ENCODE measurements at places on chromosomes 2 and 18.

GRCh38 chr2:224650815-224651439 is 65.2 kb downstream of the CCDC195 start:
- peak; percentile 57 for DNase-seq

- peak; percentile 40 for DNase-seq
These were observed 5.8 kb downstream of the FZD7 start for GRCh38 chr2:202039278-202040078.

- peak; percentile 7 for DNase-seq
These were observed 10.9 kb downstream of the NHEJ1 start for GRCh38 chr2:219149667-219150066.

GRCh38 chr2:191202209-191202721 is 42.9 kb upstream of the MYO1B start:
- peak; percentile 65 for DNase-seq

DNA sequence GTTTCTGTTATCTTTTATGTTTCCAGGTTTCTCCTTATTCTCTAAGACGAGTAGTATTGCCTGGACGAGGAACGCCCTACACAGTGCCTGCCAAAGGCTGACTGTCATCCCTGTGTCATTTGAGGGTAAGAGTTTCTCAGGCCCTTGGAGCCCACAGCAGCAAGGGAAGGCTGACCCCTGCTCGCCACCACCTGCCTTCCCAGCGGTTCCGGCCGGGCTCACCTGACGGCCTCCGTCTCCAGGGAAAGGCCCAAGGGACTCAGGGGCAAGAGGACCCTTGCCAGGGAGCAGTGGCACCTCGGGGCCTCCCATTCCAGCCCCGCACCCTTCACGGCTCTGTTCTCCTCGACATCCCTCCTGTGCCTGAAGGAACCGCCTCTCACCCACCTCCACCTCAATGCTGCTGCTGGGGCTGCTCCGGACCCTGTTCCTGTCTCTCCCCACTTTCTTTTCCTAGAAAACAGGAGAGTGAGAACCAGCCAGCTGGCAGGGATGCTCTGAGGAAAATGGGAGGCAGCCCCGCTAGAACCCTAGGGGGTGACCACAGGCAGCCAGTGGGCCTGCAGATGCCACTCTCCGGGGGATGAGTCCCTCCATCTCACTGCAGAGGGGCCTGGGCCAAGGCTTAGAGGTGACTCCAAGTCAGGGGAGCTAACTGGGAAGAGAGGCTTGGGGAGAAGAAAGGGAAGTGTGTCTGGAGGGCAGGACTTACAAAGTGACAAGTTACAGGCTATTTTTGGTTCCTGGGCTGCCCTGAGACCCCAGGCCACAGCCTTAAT is 1.9 kb downstream of the LIMS2 start:
- no peak for DNase-seq

DNA sequence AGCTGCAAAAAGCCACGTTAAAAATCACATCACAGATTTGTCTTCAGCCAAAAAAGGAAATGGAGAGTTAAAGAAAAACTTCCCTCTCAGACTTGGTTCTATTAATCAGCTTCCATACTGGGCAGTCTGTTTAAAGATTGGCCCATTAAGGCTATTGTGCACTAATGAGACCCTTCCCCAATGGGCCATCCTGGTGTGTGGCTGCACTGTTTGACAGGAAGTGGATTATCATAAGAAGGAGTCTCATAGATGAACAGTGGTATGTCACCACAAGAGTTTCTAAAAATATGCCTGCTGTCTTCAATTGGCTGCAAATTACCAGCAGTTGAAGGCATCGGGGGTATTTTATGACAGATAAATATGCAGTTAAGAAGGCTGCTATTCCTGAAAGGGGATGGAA is 247.6 kb upstream of the THSD7B start:
- no peak for DNase-seq
